ENCODE measurements at places on chromosomes 1 and 21.

GRCh38 chr1:46681333-46682034 is 9.8 kb downstream of the TEX38 start:
- no peak overlapping the region for H3K27ac ChIP-seq
- no peak for DNase-seq
- H3K4me3 ChIP-seq, result no peak overlapping the region
- peaks cover 94% of the 10 kb centered on the region for H3K36me3 ChIP-seq
- H3K4me1 ChIP-seq, result no peaks in the 10 kb centered on the region

GRCh38 chr1:219220945-219221344 is 47.3 kb downstream of the LYPLAL1 start:
- no peaks in the 10 kb centered on the region for H3K27me3 ChIP-seq
- H3K4me3 ChIP-seq, result no peak overlapping the region
- no peak for DNase-seq
- no peaks in the 10 kb centered on the region for H3K4me1 ChIP-seq

- no peaks in the 10 kb centered on the region for H3K36me3 ChIP-seq
- no peaks in the 10 kb centered on the region for H3K4me1 ChIP-seq
- no peak for DNase-seq
- H3K27me3 ChIP-seq, result no peaks in the 10 kb centered on the region
- H3K4me3 ChIP-seq, result no peak overlapping the region
These were observed 66.3 kb upstream of the ZBTB18 start for GRCh38 chr1:243984788-243985187.

GRCh38 chr1:53483656-53484055 is 24.5 kb downstream of the DMRTB1 start:
- DNase-seq, result no peak
- no peaks in the 10 kb centered on the region for H3K36me3 ChIP-seq
- H3K4me3 ChIP-seq, result no peak overlapping the region
- H3K27ac ChIP-seq, result no peak overlapping the region
- peaks cover 7% of the 10 kb centered on the region for H3K27me3 ChIP-seq
- no peaks in the 10 kb centered on the region for H3K4me1 ChIP-seq

DNA sequence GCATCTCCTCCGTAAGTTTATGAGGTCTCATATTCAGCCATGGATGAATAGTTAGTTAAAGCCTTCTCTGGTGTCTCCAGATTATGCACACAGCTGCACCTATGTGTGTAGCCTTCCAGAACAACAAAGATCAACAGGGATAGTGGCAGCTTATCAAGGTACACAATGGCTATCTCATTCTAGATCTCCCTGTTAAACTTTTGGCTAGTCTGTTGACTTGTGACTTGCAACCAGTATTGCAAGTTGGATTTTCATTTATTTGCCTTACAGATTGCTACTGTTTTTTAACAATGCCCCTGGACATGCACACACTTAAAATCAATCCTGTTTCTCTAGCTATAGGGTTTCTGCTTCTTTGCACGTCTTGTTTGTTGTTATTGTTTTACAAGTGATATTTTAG is 363.2 kb downstream of the OMA1 start:
- no peak overlapping the region for H3K27ac ChIP-seq
- no peak overlapping the region for H3K4me3 ChIP-seq
- DNase-seq, result no peak
- H3K4me1 ChIP-seq, result no peaks in the 10 kb centered on the region

- H3K27ac ChIP-seq, result 0 out of 2 replicates have a peak overlapping the region, but pooled peaks have one; percentile 12
- H3K36me3 ChIP-seq, result no peaks in the 10 kb centered on the region
- peaks cover 55% of the 10 kb centered on the region for H3K4me1 ChIP-seq
- no peaks in the 10 kb centered on the region for H3K27me3 ChIP-seq
- DNase-seq, result no peak
These were observed 24.0 kb downstream of the PTPRC start for GRCh38 chr1:198662821-198663220.

Data from DND-41 (cell line).